ENCODE measurements at places on chromosomes 3 and 15.

- peak; percentile 50 for DNase-seq
Observed at GRCh38 chr3:190323246-190323626, 990 bp upstream of the CLDN1 start.

DNA sequence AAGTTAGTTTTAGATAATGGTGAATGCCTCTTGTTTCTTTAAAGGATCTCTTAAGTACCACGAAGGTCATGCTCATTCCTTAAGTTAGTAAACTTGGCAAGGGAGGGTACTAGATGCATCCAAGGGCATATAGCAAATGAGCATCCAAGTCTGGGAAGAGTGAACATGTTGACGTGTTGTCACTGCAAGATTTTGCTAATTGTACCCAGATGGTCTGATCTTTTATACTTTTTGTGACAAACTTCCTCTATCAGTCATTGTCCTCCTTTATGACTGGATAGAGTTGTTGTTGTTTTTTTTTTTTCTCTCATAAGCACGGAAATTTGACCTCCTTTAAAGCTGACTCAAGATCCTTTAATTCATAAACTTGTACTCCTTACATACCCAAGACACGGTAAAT lies 121.3 kb downstream of the CHST2 start:
- DNase-seq: no peak

DNA sequence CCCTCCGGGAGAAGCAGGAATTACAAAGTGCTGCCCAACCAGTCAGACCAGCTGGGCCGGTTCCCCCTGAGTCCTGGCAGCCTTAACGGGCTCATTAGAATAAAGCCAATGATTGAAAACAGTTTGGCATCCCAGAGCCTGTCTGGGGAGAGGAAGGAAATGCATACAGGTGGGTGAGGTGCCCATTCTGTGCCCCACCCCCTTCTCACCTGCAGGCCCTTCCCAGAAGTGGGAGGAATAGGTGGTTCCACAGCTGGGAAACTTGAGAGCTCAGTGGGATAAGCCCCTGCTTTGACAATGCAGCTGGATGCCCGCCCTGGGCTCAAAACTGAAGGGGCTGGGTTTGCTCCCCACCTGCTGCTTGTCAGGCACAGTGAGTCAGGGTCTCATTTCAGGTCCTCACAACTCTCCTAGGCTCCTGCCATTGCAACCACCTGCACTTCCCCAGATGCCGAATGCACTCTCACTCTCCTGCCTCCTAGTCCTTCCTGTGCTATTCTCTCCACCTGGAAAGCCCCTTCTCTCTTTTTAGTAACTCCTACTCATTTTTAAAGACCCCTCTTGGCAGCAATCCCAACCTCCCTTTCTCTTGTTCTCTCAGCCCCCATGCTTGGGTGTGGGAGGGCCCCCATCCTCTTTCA lies 5.5 kb upstream of the BUB1B start:
- no peak for DNase-seq

- DNase-seq: no peak
Observed at GRCh38 chr15:26129852-26130251, 266.7 kb upstream of the ATP10A start.

GRCh38 chr15:39556461-39556860 lies 24.4 kb upstream of the THBS1 start:
- no peak for DNase-seq

Measured in aorta (tissue), 5 donors.